ENCODE measurements at places on chromosomes 7 and 10. TPM values are rescaled to one million over a fixed set of nuclear protein-coding genes. Genes with fewer than 3 reads are reported as not detected.

DNA sequence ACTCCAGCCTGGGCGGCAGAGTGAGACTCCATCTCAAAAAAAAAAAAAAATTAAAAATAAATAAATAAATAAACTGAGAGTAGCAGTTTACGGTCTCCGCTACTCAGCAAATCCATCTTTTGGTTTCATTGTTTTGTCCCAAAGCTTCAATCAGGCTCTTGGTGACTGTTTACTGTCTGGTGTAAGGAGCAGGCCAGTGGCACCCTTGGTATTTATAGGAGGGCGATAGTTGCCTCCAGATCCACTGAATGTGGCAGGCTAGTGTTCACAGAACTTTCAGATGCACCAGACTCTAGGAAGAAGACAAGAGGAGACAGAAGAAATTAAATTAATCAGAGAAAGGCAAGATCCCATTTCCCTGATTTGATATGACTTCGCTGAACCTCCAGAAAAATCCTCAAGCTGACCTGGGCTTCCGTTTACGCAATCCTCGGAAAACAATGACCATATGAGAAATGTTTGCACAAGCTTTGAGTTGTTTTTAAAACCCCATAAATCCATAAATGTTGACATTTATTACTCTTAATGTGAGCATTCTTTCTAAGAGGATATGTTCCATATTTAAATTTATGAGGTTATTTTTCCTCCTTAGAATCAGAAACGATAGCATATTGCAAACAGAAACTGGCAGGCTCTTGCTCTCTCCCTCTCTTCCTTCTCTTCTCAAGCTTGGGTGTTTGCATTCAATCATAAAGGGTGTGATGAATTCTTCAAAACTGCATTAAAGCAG lies 7.1 kb upstream of the MUC3A start:
- DNase-seq = peak; percentile 34

GRCh38 chr10:7560519-7560918 lies 106.2 kb downstream of the ITIH5 start:
- no peak for DNase-seq

Gene C7orf57
- 0.10 TPM for total RNA-seq

- DNase-seq = no peak
Measured at GRCh38 chr7:13411636-13412035, 577.8 kb downstream of the ETV1 start.

Gene DEPP1
- 29.6 TPM for total RNA-seq

DNA sequence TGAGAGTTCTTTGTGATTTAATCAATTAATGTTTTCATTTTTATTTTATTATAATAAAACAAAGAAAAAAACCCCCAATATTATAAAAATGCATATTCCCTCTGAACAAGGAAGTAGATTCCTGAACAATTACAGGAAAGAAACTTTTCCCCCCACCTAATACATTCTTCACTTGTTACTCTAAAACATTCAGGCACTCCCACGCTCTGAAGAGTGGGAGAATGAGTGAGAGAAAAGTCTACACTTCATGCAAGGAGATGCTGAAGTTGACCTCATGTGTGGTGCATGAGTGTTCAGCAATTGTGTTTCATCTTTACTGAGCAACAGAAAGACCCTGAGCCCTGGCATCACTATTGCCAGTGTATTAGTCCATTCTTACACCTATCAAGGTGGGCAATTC lies 244.2 kb upstream of the IGFBP3 start:
- DNase-seq = no peak

Gene PI4K2A
- 7.7 TPM for total RNA-seq

Gene GRB10
- total RNA-seq = 26.9 TPM

Data from skin of body (tissue), 3 donors.